ENCODE measurements at places on chromosomes 6 and 20.

- no peak for DNase-seq
These were observed 10.6 kb downstream of the POFUT1 start for GRCh38 chr20:32218156-32218900.

GRCh38 chr6:164917211-164917610 is 392.2 kb downstream of the C6orf118 start:
- DNase-seq = no peak

- DNase-seq = no peak
These were observed 6.6 kb downstream of the FOXS1 start for GRCh38 chr20:31838646-31839292.

GRCh38 chr6:137653706-137654059 is 159.5 kb upstream of the OLIG3 start:
- no peak for DNase-seq

GRCh38 chr6:111477481-111477938 is 5.5 kb downstream of the REV3L start:
- DNase-seq = no peak

DNA sequence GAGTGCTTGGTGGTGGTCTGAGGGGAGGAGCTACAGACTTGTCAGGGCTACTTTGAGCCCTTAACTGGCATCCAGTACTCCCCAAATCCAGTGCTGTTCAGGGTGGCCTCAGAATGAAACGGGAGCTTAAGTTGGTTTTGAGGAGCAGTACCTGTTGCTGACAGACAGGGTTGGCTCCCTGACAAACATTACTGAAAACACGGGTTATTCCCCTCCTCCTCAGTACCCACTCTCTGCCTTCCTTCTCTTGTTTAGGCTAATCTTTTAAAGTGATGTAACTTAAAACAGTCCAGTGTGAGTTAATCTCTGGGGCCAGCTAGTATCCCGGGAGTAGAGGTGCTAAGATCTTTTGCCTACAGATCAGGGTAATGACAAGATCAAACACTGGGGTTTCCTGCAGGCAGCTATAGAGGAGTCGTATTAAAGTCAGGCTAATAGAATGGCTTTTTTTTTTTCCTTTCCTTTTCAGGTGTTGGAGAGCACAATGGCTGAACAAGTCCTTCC is 3.7 kb downstream of the TNFAIP3 start:
- no peak for DNase-seq

DNA sequence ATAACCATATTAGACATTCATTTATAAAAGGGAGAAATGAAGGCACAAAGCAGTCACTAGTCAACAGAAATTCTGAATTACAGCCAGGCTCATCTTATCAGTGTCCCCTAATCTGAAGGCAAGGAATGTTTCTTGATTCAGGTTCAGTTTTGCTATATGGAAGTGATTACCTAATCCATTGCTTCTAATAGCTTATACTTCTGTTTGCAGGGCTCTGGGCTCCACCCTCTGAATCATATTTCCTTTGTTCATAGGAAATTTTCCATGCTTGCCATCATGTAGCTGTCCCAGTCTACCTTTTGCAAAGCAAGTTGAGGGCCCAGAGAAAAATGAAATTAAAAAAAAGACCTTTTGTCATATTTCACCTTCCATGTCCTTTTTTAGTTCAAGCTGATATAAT is 96.0 kb downstream of the LCA5 start:
- no peak for DNase-seq

DNA sequence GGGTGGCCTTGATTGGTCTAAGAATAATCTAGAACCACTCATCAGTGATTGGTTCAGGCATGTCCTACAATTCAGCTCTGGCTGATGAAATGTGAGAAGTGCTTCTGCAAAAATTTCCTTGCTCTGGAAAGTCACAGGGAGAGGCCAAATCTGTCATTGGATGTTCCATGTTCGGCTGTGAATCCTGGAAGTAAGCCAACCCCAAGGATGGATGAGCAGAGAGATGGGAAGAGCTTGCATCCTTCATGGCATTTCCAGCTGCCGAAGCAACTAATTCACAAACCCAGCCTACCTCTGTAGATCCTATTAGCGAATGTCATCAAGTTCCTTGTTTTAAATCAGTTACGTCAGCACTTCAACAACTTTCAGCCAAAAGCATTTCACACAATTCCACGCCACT is 187.2 kb upstream of the SOX4 start:
- DNase-seq = no peak

DNA sequence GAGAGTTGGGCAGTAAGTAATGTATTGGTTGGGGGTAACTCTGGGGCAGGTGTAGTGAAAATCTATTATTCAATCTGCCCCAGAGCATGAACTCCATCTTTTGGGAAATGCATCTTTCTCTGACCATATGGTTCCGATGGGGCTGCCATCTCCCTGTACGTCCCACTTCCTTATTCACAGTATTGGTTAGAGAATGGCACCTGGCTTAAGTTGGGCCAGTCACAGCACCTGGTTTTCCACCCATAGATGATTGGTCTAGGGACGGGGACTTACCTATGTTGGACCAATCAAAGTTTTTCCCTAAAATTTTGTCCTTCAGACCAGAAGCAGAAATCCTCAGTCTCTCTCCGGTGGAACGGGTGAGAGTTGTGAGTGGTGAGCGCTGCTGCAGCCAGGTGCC is 2.2 kb upstream of the RALY start:
- no peak for DNase-seq

GRCh38 chr20:33777816-33778215 is 33.3 kb upstream of the CHMP4B start:
- no peak for DNase-seq

DNA sequence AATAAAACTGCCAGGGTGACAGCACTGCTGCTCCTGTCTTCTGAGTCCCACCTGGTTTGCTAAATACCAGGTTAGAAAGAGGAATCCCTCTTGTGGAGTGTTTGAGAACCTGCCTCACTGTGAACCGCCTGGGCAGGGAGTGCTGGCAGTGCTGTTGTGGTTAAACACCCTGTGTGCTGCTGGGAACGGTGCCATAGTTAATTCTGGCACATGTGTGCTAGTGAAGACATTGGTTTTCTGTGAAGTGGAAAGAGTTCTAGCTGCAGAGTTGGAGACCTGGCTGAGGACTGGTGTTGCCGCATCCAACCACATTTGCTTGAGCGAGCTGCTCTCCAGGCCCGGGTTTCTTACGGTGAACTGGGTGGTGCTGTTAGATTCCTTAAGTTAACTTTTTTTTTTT is 72.7 kb downstream of the IGF2R start:
- DNase-seq = no peak

- DNase-seq = no peak
These were observed 505.9 kb upstream of the MANEA start for GRCh38 chr6:95071464-95071863.

- no peak for DNase-seq
These were observed 404.6 kb downstream of the LAMA2 start for GRCh38 chr6:129287231-129288177.

DNA sequence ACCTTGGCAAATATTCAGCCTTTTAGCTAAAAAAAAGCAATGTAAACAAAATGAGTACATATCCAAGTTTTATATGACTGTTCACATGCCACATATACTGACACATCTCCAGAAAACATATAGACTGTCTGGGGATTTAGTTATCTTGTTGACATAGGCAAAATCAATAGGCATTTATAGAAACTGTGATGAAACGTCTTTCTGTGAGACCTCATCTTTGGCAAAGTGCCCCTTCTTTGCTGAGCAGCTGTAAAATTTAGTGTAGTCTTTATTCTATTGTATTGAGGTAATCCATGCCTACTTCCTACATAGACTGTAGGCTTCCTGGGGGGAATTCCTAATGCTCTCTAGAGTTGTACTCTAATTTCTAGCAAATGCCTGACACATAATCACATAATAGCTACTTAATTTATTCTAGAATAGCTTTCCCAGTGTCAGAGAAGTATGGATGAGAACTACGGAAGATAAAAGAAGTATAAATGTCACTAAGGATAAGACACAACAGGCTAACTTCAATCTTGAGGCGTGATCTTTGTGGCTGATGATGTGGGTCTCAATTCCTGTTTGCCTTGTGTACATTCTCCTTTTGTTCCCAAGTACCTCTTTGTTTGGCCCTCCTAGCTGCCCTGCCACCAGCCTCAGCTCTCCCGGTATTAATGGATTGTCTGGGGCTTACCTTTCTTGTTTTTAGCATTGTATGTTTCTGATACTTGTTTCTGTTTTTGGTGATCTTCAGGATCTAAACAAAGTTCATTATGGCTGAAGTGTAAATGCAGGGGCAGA is 30.6 kb downstream of the PTCHD4 start:
- DNase-seq = no peak

DNA sequence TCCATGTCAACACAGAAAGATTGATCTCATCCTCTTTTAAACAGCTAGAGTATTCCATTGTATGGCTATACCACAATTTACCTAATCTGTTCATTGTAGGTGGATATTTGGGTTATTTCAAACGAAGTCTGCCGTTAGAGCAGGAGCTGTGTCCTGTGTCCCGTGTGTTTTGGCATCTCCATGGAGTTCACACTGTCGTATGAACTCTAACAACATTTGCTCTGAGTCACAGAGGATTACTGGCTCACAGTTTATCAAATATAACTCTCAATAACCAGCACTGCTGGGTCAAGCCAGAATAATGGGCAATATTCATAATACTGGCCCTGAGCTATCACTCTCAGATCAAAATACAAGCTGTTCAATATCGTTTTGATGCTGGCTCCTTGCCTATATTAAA is 16.4 kb downstream of the TRAM2 start:
- DNase-seq = no peak

- DNase-seq = no peak
These were observed 126.0 kb downstream of the MOXD1 start for GRCh38 chr6:132275066-132275970.

GRCh38 chr6:130587778-130588520 is 222.1 kb downstream of the TMEM200A start:
- DNase-seq = no peak

DNA sequence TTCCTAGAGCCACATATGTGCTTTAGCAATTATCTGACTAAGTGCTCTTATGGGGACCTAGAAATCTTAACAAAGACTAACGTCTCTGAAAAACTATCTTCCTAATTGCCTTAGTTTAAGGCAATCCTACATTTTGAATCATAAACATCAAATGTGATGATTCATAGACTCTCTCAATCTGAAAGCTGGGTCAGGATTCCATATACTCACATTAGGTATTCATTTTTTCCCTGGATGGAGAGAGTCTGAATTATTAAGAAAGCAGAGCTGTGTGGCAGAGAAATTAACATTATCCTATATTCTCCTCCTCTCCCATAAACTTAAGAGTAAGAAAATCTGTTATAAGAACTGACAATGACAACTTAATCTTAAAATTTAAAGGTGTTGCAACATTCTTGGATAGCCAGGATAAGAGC is 1.6 kb upstream of the PRL start:
- DNase-seq = no peak

DNA sequence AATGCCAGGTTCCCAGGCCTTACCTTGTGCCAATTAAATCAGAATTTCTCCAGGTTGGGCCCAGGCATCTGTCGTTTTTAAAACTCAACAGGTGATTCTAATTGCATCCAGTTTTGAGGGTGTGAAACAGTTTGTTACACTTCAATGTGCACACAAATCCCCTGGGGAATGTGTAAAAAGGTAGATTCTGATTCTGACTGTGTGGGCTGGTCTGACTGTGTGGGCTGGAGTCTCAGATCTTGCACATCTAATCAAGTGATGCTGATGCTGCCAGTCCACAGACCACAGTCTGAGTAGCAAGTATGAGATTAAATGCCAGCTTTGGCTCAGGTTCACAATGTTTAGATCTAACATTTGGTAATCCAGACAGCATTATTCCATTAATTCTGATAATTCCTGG is 12.5 kb upstream of the ETV7 start:
- no peak for DNase-seq

- no peak for DNase-seq
These were observed 100.1 kb downstream of the ARID1B start for GRCh38 chr6:156877126-156877863.

- no peak for DNase-seq
These were observed 228.1 kb downstream of the PRL start for GRCh38 chr6:22068561-22069305.

GRCh38 chr6:135871296-135871695 is 19.8 kb downstream of the PDE7B start:
- no peak for DNase-seq

DNA sequence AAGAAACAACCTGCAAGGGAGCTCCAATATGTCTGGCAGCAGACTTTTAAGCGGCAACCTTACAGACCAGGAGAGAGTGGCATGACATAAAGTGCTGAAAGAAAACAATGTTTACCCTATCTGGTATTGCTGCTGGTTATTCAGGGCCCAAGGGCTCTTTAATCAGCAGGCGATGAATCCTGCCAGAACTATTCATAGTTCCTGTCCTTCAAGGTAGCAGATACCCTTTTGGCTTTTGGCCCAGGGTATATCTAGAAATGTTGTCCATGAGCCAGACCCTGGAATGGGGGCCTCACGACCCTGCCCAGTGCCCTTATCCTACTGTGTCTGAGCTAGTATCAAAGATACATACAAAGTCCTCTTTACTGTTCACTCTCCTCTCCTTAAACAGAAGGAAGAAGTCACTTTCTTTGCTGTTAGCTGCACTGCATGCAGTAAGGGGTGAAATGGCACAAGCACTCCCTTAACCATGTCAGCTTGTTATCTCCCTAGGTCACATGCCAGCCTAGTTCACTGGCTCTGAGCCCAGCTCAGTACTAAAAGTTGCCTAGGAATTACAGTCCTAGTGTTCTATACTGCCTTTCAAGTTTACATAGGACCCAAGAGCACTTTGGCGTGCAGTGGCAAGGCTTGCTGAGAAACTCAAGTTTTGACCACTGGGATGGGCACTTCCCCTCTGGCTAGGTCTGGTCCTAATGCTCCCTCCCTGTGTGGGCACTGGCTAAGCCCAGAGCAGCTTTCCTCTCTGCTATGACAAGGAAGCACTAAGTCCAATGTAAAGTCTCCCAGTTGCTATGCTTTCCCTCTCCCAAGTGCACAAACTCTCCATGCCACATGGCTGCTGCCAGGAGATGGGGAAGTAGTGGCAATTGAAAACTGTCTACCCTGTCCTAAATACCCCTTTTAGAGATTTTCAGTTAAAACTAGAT is 122.0 kb downstream of the HTR1B start:
- no peak for DNase-seq

GRCh38 chr6:166271376-166271765 is 36.8 kb downstream of the PRR18 start:
- no peak for DNase-seq
